ENCODE measurements at places on chromosomes 1 and 21.

GRCh38 chr1:53373246-53373645, 45.4 kb upstream of the LRP8 start:
- DNase-seq = no peak

- DNase-seq = no peak
Measured at GRCh38 chr21:38760017-38760761, 45.5 kb upstream of the ETS2 start.

DNA sequence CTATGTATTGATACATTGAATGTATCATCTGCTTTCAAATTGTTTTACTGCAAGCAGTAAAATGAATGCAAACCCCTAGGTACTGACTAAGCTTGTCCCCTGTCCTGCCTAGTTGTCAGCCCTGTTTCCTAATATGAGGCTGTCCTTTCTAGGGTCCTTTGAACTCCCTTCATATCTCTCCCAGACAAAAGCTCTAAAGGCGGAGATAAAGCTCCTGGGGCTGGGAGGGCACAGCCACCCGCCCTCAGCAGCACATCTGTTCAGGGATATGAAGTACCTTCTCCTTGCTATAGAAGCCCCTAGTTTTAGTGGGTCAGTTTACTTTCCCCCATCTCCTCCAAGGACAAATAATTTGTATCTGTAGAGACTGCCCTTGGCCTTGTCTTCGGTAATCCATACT, 93.1 kb upstream of the ETS2 start:
- DNase-seq = no peak

DNA sequence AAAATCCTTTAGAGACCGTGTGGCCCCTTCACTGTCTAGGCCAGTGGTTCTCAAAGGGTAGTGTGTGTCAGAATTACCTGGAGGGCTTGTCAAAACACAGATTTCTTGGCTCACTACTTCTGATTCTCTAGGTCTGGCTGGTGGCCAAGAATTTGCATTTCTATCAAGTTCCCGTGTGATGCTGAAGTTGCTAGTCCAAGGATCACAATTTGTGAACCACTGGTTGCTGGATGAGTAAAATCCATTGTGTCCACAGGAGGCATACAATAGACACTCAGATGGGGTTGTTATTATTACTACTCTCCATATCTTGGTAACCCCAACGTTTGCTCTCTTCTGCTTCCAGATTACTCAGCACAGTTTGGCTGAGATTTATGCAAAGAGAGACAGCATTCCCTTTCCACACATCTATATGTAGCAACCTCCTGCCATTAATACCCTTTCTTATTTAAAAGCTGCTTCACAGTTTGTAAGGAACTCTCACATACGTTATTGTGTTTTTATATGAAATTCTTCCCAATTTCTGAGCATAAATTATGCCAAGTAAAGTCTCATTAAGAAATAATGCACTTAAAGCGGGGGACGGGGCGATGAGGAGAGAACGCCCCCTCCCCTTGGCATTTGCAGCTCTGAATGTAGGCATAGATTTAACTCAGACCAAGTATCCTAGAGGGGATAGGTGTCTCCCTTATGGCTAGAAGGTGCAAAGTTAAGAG, 720 bp upstream of the TMCC2 start:
- DNase-seq = peak; percentile 56

GRCh38 chr1:88557014-88557413, 127.1 kb upstream of the PKN2 start:
- no peak for DNase-seq

GRCh38 chr1:220271706-220272046, 577 bp downstream of the RAB3GAP2 start:
- DNase-seq = peak; percentile 9

- DNase-seq = no peak
Measured at GRCh38 chr21:31671931-31672330, 12.4 kb downstream of the SOD1 start.

DNA sequence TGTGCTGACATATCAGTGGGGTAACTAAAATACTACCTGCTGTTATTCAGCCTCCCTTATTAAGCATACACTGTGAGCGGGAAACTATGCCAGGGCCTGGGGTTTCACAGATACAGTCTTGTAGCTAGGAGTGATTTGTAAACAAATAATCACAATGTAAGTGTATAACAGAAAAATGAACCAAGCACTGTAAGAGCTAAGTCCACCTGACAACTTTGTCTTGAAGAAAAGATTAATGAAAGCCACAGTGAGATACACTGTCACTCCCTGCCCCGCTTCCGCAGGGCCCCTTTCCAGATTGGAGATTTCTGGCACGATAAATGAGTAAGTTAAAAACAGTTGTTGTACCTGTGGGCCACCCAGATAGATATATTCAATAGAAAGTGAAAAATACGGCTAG, 4.8 kb downstream of the RCAN3 start:
- DNase-seq = no peak

DNA sequence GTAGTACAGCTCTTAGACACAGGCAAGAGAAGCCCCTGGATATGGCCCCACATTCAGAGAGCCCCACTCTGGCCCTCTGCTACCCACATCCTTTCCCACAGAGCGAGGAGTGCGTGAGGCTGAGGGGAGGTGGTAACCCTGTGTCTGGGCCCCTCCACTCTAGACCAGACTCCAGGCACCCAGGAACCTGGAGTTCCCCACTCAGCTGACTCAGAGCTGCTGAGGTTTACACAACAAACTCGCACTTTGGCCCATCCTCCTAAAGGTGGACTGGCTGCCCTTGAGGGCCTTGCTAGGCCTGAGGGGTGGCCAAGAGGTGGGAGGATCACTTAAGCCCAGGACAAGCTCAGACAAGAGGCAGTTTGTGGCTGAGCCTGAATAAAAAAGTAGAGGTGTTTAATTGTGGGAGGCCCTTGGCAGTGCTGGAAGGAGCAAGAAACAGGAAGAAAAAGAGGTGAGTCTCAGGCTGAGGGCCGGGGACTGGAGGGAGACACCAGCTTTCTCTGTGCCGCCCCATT, 10.7 kb downstream of the MR1 start:
- no peak for DNase-seq

DNA sequence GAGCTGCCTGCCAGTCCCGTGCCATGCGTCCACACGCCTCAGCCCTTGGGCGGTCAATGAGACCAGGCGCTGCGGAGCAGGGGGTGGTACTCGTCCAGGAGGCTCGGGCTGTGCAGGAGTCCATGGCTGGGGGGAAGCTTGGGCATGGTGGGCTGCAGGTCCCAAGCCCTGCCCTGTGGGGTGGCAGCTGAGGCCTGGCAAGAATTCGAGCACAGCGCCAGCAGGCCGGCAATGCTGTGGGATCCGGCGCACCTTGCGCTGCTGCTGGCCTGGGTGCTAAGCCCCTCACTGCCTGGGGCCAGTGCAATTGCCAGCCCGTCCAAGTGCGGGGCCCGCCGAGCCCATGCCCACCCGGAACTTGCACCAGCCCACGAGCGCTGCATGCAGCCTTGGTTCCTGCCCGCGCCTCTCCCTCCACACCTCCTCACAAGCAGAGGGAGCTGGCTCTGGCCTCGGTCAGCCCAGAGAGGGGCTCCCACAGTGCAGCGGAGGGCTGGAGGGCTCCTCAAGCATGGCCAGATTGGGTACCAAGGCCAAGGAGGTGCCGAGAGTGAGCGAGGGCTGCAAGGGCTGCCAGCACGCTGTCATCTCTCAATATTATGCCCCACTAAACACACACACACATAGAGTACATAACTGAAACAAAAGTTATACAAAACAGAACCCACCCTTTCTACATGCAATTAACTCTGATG, 307.7 kb downstream of the LMO4 start:
- no peak for DNase-seq

DNA sequence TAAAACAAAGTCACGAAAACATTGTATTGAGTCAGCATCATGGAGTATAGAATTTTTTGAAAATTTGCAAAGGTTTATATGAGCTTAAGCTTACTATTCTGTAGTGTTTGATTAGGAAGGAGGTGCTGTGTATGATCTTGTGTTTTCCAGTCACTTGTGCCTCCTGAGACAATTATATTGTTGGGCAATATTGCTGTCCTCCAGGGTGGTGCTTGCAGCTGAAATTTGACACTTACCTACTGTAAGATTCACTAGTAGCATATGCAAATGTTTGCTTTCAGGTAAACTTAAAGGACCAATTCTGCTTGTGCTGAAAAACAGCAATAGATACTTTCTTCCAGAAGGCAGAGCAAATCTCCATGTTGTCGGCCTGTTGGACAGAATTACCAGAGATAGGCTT, 268.0 kb downstream of the TGFB2 start:
- DNase-seq = no peak

DNA sequence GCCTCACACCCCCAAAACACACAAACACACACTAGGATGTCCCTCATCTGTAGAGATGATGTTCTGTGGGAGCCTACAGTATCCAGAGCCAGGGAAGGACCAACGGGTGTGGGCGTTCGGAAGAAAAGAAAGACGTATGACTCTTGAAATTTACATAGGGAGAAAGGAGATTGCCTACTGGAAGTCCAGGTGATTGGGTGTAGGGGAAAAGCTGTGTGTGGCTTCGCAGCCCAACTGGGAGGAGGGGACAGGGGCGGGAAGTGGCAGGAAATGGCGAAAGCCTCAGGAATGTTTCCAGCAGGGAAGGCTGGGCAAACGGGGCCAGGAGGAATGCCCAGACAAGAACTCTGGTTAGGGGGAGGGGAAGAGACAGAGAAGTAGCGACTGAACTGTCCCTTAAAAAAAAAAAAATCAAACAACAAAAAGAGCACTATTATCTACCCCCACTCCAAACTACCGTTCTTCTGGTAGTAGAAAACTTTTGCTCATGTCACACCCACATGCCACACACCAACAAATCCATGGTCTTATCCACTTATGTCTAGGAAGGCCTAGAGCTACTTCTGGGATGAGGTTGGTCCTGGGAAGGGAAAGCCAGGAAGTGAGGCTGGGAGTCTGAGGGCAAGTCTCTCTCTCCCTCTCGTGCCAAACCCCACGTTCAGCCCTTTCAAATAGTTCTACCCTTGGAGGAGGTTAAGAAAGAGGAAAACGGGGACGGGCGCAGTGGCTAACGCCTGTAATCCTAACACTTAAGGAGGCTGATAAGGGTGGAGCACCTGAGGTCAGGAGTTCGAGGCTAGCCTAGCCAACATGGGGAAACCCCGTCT, 1.8 kb upstream of the CKS1B start:
- peak; percentile 84 for DNase-seq

DNA sequence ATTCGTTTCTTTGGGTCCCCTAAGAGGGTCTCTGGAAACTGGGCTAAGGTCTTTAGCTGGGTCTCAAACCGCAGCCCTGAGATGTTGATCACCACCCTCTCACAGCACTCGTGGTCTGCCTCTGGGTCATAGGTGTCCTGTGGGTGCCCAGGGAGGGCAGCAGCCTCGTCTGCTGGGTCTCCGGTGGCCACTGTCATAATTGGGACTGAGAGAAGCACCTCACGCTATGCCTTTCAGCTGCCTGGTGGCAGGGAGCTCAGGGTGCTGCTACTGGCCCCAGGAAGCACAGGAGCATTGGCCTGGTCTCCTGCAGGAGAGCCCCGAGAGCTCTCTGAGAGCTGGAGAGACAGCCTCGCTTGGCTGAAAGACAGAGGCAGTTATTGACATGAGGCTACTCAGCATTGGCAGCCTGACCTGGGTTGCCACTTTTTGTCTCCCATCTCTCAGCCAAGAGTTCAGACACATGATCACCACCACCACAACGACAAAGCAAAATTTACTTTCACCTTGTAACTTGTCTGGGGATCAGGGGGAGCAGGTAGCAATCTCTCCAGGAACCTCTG, 1.5 kb downstream of the KCNA2 start:
- no peak for DNase-seq

DNA sequence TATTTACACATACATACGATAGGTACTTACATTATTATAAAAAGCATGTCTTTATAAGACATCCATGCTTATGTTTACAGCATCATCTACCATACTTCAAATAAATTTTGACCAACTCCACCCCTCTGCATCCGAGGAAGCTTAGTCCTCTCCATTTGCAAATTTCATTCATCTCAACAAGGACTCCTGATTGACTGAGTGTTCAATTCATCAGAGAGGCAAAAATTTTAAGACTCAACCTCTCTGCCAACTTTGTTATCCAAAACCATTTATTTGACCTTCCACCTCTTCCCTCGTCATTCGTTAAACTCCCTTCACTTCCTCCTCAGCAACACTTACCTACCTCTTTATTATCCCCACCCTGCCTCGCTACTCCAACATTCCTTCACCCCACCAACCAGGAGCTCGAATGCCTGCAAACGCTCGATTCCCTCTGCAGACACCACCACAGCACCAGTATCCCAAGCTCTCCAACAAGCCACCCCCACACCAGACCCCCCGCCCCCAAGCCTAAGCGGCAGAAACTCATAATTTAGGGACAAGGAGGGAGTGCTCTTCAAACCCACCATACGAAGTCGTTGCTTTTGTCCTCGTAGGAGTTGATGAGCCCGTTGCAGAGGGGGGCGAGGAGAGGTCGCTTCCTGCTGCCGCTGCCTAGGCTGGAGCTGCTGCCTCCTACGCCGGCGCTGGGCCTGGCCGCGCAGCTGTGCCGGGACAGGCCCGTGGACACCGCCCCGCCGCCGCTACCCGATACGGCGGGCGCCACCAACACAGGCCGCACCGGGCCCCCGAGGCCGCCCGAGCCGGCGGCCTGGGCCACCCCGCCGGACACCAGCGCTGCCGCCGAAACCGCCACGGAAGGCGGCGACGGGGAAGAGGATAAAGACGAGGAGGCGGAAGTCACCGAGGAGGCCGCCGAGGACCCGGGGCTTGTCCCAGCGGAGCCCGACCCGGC, 803 bp downstream of the COP1 start:
- peak; percentile 33 for DNase-seq

- no peak for DNase-seq
Measured at GRCh38 chr1:228687587-228687986, 47.7 kb upstream of the RHOU start.

DNA sequence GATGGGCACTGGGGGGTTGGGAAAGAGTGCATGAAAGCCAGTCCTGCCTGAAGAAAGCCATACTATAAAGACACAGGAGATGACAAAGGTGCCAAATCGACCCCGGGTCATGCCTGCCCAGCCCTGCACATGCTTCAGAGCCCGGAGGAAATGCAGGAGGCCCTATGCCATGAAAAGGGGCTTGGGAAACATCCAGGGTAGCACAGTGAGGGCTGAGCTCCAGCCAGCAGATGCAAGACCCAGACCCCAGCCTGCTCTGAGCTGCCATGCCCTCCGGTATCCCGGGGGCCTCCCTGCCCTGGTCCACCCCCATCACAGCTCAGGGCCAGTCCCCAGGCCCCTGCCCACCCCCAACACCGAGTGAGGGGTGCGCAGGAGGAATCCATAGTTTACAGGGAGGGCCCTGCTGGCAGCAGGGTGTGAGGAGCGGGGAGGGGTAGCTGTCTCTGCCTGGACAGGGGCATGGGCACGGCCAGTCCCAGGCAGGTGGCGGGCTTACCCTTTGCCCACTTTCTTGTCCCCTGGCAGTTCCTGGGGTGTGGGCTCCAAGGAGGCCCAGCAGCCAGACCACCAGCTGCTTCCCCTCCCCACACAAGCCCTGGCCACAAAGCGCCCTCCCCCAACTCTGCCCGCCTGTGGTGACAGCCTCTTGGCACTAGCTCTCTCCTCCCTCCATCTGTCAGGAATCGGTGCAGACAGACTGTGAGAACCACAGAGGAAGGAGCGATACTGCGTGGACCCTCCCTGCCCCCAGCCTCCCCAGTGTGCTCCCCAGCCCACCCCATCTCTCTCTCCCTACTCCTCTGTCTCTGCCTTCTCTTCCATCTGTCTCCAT, 16.8 kb downstream of the LRP8 start:
- DNase-seq = no peak

- no peak for DNase-seq
Measured at GRCh38 chr1:194055536-194055935, 869.1 kb upstream of the B3GALT2 start.

GRCh38 chr21:42337830-42338728, 12.7 kb downstream of the TFF2 start:
- peak; percentile 34 for DNase-seq

Measured in brain microvascular endothelial cell (primary cell).